Activated T-cell treated with anti-CD3 and anti-CD28 coated beads for 4 hours (primary cell): ENCODE measurements at places on chromosomes 3 and 15.

GRCh38 chr3:143529018-143529478 is 319.2 kb downstream of the SLC9A9 start:
- DNase-seq, result no peak

- DNase-seq, result no peak
These were observed 208.4 kb upstream of the CGNL1 start for GRCh38 chr15:57167821-57168395.

DNA sequence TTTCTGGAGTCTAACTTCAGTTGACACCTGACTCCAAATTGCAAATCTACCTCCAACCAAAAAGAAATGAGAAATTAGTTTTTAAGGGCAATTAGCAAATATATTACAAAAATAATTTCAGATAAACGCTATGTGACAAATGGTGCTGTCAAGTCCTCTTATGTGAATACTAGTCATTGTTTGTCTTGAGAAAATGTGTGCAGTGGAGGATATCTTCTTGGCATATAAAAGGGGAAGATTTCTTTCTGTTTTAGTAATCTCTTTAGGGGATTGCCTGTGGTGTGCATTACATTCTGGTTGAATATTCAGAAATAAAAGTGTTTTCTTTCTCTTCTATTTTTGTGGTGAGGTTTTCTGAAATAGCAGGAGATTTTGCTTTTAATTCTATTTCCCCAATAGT is 3.0 kb upstream of the GCSAM start:
- DNase-seq, result no peak

GRCh38 chr15:43541785-43542184 is 24.4 kb downstream of the MAP1A start:
- DNase-seq, result no peak

DNA sequence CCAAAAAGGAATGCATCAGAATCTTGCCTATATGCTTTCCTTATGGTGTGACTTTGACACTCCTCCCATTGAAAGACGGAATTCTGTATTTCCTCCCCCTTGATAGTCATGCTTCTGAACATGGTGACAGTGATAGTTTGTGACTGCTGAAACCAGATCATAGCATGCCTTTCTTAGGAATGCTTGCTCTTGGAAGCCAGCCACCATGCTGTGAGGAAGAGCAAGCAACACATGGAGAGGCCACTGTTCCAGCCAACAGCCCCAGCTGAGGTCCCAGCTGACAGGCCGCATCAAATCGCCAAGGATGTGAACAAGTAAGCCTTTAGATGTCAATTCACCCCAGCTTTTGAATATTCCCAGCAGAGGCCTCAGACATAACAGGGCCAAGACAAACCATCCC is 100.1 kb downstream of the IGF2BP2 start:
- no peak for DNase-seq

DNA sequence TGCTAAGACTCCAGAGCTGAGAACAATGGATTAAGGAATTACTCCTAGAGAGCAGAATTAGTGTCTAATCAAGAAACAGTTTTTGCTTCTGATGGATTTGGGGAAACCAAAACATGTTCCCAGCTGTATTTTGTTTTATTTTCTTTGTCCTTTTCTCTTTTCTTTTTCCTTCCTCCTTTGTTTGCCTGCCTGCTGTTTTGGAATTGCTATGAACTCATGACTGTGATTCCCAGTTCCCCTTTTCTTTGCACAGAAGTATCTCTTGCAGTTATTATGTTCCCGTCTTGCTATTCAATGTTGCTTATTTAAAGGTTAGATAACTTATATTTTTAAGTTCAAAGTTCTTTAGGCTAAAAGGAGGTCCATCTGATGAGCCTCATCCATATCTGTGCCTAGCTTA is 77.0 kb upstream of the GBE1 start:
- DNase-seq, result no peak

GRCh38 chr15:60945196-60945595 is 283.9 kb downstream of the RORA start:
- DNase-seq, result no peak

DNA sequence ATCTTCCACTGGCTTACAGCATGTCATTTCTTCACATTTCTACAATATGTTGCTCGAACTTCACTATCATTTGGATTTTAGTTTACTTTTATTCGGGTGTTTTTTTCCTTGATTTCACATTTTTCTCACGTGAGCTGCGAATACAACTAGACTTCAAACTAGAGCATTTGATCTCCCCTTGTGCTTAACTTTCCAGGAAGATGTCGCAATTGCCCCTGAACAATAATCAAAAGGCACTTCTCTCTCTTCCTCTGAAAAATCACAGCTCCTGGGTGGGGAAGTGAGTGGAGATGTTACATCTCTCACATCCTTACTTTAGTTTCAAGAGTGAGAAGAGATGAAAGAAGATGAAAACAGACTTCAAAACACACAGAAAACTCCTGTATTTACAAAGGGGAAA is 587.9 kb downstream of the TBL1XR1 start:
- no peak for DNase-seq

- no peak for DNase-seq
These were observed 30.1 kb downstream of the SCG5 start for GRCh38 chr15:32671339-32672325.

- DNase-seq, result no peak
These were observed at the start of gene CTXND1 for GRCh38 chr15:80252121-80252518. CTXND1 (minus strand) TSS chr15:80252213; CDS start chr15:80201949, 50,264 bp downstream.

GRCh38 chr3:112776000-112776399 is 70.7 kb downstream of the CD200R1L start:
- DNase-seq, result no peak

DNA sequence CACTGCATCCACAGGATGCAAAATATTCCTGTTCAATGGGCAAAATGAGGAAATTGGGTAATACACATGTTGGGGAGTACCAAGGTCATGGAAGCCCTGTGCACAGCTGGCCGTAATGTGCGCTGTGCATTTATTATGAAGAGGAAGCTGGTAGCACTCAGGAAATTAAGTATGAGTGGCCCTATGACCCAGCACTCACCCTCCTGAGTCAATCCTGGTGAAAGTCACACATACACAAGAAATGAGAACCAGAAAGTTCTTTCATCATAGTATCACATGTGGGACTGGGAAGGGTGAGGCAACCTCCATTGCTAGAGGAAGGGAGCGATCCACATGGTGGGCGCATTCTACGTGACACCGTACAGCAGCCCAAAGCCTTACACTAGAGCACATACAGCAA is 11.4 kb upstream of the PRR20G start:
- DNase-seq, result no peak

- no peak for DNase-seq
These were observed 153.5 kb upstream of the GOLIM4 start for GRCh38 chr3:168249205-168249549.

DNA sequence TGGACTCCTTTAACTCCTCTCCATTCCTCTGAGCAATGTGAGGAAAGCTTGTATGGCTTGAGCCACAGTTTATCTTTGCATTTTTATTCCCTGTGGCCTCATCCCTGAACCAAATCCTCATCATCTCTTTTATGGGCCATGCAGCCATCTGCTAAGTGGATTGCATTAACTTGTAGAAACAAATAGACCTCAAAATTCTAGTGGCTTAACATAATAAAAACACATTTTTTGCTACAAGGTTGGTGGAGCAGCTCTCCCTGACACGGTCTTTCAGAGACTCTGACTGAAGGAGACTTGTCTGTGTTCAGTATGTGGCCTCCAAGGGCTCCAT is 135.3 kb downstream of the RPL22L1 start:
- no peak for DNase-seq

DNA sequence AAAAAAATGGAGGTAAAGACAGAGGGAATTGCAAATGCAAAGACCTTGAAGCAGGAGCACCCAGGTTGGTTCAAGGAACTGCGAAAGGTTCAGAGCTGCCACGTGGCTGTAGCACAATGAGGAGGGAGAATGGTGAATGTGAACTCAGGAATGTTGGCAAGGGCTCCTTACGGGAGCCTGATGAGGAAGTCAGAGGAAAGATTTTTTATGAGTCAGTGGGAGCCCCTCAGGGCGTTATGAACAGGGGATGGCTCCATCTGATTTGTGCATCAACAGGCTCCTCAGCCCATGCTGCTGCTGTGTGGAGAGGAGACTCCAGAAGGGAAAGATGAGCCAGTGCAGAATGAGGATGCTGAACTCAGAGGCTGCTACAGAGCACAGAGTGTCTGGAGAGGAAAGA is 194.4 kb downstream of the ARRDC4 start:
- no peak for DNase-seq

DNA sequence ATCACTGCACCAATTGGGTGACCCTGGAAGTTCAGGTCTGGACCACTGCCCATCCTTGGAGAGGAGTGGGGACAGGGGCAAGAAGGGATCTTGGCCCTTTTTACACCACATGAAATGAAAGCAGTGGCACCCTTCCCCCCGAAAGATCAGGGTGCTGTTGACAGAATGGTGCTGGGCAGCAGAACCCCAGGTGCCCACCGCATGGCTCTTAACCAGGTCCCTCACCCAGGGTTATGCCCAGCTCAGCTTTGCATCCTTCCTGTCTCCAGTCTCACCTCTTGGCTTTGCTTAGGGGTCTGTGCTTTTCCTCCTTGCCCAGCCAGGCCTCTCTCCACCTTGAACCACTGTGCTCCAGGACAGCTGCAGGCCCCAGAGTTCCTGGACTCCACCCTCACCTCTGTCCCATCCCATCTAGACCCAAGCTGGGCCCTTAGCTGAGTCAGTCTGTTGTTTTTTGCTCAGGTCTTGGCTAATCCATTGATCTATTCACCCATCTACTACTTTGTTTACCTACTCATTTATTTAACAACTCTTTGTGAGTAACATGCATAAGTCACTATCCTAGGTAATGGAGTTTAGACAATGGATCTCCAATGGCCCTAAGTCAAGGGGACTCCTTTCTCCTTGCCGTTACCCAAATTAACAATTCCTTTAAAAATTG is 77.1 kb upstream of the PRR23E start:
- no peak for DNase-seq

- DNase-seq, result no peak
These were observed 431.0 kb upstream of the ATP10A start for GRCh38 chr15:26294059-26294689.
